ENCODE measurements at places on chromosomes 4 and X.

- no peak for DNase-seq
These were observed 43.7 kb upstream of the FRMD7 start for GRCh38 chrX:132171478-132171877.

GRCh38 chrX:24465532-24465865, 413 bp downstream of the PDK3 start:
- DNase-seq, result no peak

DNA sequence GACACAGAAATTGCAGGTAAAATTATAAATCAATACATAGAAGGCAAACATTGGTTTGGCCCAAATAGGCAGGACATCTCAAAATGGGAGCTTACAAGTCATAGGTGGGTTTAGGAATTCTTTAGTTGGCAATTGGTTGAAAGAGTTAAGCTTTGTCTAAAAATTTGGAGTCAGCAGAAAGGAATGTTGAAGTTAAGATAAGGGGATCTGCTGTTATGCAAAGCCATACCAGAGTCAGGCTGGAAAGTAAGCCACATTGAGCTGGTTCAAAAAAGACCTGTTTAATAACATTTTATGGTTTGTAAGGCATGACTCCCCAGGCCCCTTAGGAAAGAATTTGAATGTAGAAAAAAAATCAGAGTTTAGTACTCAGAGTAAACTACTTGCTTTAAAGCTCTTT, 92.6 kb downstream of the IL13RA2 start:
- no peak for DNase-seq

DNA sequence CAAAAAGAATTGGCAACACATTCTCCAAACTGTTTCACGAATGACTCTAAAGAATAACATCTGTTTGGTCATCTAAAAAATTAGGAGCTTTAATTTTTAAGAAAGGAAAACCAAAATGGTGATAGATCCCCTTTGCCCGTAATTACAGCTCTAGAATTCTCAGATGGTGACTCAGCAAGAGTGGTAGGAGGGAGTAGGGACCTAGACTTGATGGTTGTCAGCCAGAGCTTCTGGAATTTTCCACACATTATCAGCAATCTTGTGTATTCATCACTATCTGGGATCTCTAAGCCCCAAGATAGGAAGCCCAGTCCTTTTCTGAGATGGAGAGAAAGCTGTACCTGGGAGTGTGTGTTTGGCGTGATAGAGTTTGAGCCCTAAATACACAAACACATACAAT, 103.9 kb upstream of the RAB40AL start:
- DNase-seq, result no peak

- DNase-seq, result no peak
These were observed 31.8 kb upstream of the NKX6-1 start for GRCh38 chr4:84530871-84531270.

GRCh38 chr4:604131-604530, 21.2 kb upstream of the PDE6B start:
- no peak for DNase-seq

Measured in cortex of kidney (tissue), 1 donor.